ENCODE measurements at places on chromosomes 2 and 18. TPM values are rescaled to one million over a fixed set of nuclear protein-coding genes. Genes with fewer than 3 reads are reported as not detected.

DNA sequence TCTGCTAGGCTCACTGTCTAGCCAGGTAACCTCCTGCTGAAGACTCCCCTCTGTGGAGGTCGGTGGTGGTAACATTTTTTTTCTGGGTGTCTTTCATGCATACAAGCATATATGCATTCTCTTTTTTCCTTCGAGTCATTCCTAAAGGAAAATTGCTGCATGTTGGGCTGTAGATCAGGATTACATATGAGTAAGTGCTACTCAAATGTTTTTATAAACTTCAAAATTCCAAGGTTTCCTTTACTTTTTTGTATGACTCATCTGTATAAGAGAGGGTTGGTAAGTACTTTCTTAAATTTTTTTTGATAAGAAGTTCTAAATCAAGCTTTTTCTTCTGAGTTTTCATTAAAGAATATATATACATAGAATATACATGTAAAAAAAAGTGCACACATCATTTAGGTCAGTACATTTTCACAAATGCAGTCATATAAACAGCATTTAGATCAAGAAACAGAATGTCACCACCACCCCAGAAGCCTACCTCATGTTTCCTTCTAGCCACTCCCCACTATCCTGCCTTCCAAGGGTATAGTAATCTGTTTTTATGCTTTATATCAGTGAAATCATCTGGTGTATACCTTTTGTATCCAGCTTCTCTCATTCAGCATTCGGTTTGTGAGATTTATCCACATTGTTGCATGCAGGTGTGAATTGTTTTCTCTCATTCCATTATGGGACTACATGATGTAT lies 128.0 kb upstream of the MAP3K20 start:
- no peak for DNase-seq

- no peak for DNase-seq
Measured at GRCh38 chr2:112691881-112692281, 28.9 kb upstream of the NT5DC4 start.

DNA sequence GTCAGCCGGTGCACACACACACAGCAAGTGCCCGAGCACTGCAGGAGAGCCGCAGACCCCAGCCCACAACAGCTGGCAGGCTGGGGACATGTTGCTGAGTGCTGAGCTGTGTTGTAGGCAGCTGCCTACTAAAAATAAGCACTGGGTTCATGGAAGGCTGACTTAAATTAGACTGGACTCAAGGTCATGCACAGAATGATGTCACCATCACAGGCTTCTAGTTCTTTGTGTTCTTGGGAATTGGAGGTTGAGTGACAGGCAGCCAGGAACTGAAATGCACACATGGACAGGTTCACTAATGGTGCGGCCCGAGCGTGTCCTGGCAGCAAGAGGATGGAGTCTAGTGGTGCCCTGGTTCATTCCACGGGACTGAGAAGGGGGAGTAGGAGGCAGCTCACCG lies 71.3 kb downstream of the VWA3B start:
- no peak for DNase-seq

DNA sequence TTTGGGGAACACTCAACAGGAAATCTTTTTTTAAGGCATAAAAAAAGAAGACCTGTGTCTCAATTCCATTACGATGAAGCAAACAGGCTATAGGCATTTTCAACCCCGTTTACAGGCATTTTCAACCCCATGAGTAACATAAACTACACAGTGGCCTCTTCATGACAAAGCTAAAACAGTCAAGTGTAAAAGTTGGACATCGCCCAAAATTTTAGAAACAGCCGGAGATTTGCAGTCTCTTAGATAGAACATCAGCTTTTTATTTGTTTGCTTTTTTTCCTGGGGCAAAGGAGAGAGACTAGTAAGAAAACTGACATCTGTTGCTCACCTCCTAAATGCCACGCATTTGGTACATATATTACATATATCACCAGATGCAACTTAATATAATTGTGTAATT lies 173.7 kb downstream of the CMPK2 start:
- no peak for DNase-seq

- no peak for DNase-seq
Measured at GRCh38 chr2:40654346-40654745, 202.5 kb upstream of the SLC8A1 start.

GRCh38 chr2:213087040-213087439 lies 64.4 kb downstream of the IKZF2 start:
- no peak for DNase-seq

- DNase-seq, result peak; percentile 44
Measured at GRCh38 chr18:34595690-34596089, 114.4 kb upstream of the DTNA start.

DNA sequence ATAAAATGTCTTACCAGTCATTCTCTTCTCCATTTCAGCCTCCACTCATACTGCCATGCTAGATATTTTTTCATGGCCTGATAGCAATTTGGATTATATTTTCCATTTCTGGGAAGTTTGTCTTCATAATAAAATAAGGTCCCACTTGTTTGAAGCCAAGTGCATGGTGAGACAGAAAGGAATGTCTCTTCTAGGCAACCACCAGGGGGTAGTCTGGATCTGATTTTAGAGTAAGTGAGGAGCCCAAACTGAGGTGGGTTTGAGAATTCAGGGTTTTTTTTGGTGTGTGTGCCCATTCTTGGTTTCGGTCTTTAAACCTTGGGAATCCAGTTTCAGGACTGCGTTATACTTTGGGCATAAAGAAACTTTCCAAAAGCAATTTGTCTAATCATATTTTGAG lies 315.5 kb downstream of the RPRM start:
- peak; percentile 35 for DNase-seq

DNA sequence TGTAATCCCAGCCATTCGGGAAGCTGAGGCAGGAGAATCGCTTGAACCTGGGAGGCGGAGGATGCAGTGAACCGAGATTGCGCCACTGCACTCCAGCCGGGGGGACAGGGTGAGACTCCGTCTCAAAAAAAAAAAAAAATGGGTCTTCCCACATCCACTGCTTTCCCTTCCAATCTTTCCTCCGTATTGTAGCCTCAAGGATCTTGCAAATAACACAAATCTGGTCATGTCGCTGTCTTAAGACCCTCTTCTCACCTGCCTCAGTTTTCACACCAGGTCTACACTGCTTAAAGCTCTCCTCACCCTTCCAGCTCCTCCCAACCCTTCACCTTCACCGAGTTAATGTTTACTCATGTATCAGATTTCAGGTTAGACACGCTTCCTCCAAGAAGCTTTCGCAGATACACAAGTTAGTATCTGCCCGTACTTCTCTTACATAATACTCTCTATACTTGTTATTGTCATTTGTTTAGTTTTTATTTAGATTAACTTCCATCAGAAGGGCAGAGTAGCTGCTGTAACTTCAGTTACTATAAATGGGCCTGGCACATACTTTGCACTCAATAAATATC lies 1.5 kb downstream of the IER3IP1 start:
- DNase-seq, result peak; percentile 89

DNA sequence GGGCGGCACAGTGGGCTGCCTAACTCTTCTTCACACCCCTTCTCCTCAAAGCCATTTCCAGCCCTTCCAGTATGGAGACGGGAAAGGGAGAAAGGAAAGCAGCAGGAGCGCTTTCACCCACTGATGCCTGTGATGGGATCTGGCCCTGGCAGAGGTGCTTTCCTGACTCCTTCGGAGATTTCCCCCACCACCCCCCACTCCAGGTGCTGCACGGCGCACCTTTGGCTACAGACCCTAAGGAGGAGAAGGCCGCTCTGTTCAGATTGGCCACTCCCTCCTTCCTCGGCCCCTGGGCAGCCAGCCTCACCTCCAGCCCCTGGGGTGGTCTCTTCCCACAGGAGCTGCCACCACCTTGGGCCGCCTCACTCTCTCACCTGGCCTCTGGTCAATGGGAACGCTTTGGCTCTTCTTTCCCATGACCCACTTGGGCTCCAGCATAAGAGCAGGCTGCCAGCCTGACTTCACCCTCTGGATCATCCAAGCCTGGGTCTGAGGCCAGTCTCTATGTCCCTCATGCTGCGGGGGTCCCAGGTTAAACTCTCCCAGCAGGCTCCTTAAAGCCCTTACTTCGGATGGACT lies 18.4 kb upstream of the MAL start:
- DNase-seq, result no peak

GRCh38 chr2:203761121-203761520 lies 54.7 kb downstream of the CD28 start:
- no peak for DNase-seq

GRCh38 chr2:152587187-152587947 lies 129.9 kb downstream of the PRPF40A start:
- DNase-seq, result peak; percentile 64

GRCh38 chr2:64222351-64222750 lies 78.1 kb upstream of the PELI1 start:
- DNase-seq, result peak; percentile 55

GRCh38 chr18:67938660-67939059 lies 422.1 kb upstream of the DSEL start:
- DNase-seq, result peak; percentile 2

- DNase-seq, result no peak
Measured at GRCh38 chr2:40372283-40372985, 79.5 kb downstream of the SLC8A1 start.

DNA sequence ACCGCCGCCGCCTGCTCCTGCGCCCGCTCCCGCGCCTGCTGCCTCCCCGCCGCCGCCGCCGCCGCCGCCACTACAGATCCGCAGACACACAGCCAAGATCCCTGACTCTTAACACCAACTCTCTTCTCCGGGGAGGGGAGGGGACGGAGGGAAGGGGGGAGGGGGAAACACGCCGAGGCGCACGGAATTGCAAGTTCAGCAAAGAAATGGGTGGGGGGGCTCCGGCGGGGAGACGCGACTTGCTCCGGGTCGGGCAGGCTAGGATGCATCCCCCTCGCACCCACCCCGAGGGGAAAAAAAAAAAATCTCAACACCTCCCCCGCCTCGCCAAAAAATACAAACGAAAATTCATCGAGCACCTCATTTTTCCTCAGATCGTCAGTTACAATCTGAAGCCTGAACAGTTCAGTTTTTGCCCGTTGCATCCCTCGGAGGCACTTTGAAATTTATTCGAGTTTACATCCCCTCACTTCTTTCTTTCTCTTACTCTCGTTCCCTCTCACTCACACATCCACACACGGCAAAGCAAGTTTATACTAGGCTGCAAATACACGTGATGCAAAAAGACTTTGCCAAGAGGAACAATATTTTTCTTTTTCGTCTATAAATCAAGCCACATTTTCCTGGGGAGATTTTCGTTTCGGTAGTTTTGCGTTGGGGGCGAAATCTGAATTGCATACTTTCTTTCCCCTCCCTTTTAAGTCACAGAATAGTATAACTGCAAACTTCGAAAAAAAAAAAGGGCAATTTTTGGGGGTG lies at the start of gene TCF4:
TCF4 (minus strand) TSS at position 82 of the 759 bp plus-strand sequence. CDS start 1,076 bp downstream, outside the sequence.
- peak; percentile 23 for DNase-seq

- no peak for DNase-seq
Measured at GRCh38 chr2:3314626-3315025, 63.0 kb downstream of the EIPR1 start.

- DNase-seq, result peak; percentile 84
Measured at GRCh38 chr2:174748948-174749347, 15.3 kb downstream of the CHRNA1 start.

DNA sequence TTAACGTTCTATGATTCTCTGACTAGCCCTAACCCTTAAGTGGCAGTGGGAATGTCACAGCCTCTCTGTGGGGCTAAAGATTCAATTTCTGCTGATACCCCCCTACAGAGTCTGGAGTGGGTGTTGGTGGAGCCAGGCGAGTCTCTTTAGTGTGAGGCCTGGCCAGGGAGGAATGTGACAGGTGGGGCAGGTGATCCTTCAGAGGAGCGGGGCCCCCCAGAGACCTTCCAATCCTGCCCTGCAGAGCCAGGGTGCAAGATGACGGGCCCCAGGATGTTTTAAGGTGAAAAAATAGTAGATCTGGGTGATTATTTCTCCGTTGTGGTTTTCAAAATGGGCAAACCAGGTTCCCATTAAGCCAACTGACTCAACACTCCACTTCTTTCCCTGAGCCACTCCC lies 28.2 kb upstream of the DNMT3A start:
- no peak for DNase-seq

- peak; percentile 93 for DNase-seq
Measured at GRCh38 chr2:172995323-172996244, 80.1 kb upstream of the MAP3K20 start.

The RIOK3 gene
- 144 TPM for total RNA-seq

The VWA3B gene
- total RNA-seq, result not detected

The MC4R gene
- total RNA-seq, result under 0.01 TPM

The GAL3ST2 gene
- not detected for total RNA-seq

The C1QL2 gene
- not detected for total RNA-seq

The EPHA4 gene
- total RNA-seq, result 6.1 TPM

The HOXD4 gene
- not detected for total RNA-seq

The SLC25A12 gene
- 7.2 TPM for total RNA-seq

The COL3A1 gene
- 43.4 TPM for total RNA-seq

The C1GALT1C1L gene
- not detected for total RNA-seq

The SLC8A1 gene
- 3.7 TPM for total RNA-seq

The EDAR gene
- under 0.01 TPM for total RNA-seq

The NT5DC4 gene
- not detected for total RNA-seq
